ENCODE measurements at places on chromosomes 16 and 17.
A peak's percentile ranks its signal among the peaks of the same experiment; 100 is the strongest.

DNA sequence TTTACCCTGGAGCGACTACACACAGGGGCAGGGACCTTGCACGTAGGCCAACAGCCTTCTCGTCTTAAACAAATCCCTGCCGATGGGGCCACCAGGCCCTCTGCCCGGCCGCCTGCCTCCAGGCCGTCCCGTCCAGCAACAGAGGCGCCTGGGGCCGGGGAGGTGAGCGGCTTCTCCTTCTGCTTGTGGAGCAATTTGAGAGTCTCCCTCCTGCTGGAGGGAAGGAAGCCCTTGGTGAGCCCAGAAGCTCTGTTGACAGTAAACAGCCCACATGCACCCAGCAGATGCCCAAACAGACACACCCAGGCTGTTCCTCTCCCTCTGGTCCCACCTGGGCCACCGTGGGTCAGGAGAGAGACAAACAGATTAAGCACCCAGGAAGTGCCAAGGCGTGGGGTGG lies 8.1 kb downstream of the SLC43A2 start:
- H3K4me1 ChIP-seq, result peaks cover 3% of the 10 kb centered on the region
- H3K27me3 ChIP-seq, result peaks cover 5% of the 10 kb centered on the region
- DNase-seq, result no peak
- H3K4me3 ChIP-seq, result no peak overlapping the region

GRCh38 chr16:5430598-5430997 lies 333.0 kb upstream of the EEF2KMT start:
- DNase-seq, result no peak
- H3K27me3 ChIP-seq, result no peaks in the 10 kb centered on the region
- no peaks in the 10 kb centered on the region for H3K36me3 ChIP-seq
- H3K4me3 ChIP-seq, result no peak overlapping the region

DNA sequence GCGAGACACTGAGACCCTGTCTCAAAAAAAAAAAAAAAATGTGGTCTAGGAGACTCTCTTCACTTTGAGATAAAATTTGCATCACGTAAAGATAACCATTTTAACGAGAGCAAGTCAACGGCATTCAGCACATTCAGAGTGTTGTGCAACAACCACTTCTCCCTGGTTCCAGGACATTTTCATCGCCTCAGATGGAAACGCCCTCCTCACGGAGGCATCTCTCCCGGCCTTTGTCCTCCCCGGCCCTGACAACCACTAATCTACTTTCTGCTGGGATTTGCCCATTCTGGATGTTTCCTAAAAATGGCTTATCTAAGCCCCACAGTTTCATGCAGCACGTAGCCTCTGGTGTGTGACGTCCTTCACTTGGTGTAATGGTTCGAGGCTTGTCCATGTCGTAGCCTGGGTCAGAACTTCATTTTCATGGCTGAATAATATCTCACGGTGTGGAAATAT lies 6.4 kb upstream of the NPRL3 start:
- H3K27me3 ChIP-seq, result peaks cover 23% of the 10 kb centered on the region
- H3K27ac ChIP-seq, result no peak overlapping the region

GRCh38 chr17:7233701-7234082 lies 625 bp downstream of the DVL2 start:
- no peak for DNase-seq
- H3K4me1 ChIP-seq, result peaks cover 52% of the 10 kb centered on the region
- peak overlapping the region; percentile 96 for H3K4me3 ChIP-seq
- H3K27me3 ChIP-seq, result no peaks in the 10 kb centered on the region

GRCh38 chr17:11871773-11872172 lies 125.5 kb downstream of the ZNF18 start:
- DNase-seq, result no peak
- H3K4me3 ChIP-seq, result no peak overlapping the region
- no peaks in the 10 kb centered on the region for H3K27me3 ChIP-seq
- H3K36me3 ChIP-seq, result no peaks in the 10 kb centered on the region

DNA sequence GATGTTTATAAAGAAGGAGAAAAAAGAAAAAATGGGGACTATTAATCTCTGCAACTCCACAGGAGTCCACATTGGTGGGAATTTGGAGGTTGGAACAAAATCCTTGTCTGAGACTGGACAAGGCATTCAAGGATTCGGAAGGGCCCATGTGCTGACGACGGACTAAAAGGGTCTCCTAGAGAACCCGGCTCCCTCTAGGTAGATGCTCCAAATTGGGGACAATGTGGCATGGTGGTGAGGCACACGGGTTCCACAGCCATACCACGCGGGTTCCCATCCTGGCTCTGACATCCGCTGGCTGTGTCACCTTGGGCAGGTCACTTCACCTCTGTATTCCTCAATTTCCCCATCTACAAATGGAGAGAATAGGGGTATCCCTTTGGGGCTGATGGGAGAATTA lies 227.4 kb downstream of the C16orf78 start:
- no peak overlapping the region for H3K4me3 ChIP-seq
- H3K27ac ChIP-seq, result no peak overlapping the region
- no peaks in the 10 kb centered on the region for H3K36me3 ChIP-seq
- no peaks in the 10 kb centered on the region for H3K27me3 ChIP-seq
- no peak for DNase-seq
- H3K4me1 ChIP-seq, result peaks cover 7% of the 10 kb centered on the region

DNA sequence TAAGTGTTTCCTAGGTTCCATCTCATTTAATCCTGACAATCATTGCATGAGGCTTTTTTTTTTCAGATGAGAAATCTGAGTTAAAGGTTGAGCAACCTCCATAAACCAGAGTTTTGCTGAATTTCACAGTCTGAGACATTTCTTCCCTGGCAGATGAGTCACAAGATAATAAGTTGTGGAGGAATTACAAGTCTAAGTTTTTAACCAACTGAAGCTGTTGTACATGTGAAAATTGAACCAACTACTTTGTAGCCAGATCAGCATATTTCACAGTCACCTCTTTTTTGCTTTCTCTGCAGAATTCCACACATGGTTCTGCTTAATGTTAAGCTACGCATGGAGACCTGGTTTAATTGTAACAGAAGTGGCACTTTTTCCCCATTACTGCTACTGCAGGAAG lies 765.6 kb downstream of the CDH11 start:
- no peaks in the 10 kb centered on the region for H3K4me1 ChIP-seq
- no peaks in the 10 kb centered on the region for H3K27me3 ChIP-seq
- no peak overlapping the region for H3K4me3 ChIP-seq
- no peaks in the 10 kb centered on the region for H3K36me3 ChIP-seq
- no peak for DNase-seq

DNA sequence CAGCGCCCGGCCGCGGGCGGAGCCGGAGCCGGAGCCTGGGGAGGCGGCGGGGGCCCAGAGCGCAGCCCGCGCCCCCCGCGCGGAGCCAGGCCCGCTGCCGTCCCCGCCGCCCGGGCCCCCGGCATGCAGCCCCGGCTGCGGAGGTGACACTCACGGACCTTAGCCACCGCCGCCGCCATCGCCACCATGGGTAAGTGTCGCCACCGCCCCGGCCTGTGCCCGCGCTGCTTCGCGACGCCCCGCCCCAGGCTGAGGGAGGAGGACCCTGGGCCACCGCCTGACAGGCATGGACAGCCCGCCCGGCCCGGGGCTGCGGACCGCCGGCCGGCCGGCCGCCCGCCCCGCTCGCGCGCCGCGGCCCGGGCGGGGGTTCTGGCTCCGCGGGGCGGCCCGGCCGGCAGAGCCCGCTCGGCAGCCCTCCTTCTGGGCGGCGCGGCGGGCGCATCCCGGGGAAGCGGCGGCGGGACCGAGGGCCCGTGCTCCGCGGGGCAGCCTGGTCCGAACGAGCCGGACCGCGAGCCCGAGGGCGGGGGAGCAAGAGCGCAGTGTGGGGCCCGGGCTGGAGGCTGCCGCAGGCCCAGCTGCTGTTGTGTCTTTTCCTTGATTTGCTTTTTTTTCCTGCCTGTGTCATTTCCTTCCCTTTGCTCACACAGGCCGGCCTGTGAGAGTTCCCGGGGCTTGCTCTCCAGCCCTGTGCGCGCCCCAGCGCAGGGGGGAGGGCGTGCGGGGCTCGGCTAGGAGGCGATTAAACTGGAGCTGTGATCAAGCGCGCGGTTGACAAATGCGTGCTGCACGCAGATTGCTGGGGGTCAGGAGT lies 565 bp downstream of the MAP3K3 start:
- peak; percentile 59 for DNase-seq
- peak overlapping the region; percentile 95 for H3K27ac ChIP-seq
- H3K4me3 ChIP-seq, result peak overlapping the region; percentile 95
- H3K27me3 ChIP-seq, result no peaks in the 10 kb centered on the region
- H3K36me3 ChIP-seq, result no peaks in the 10 kb centered on the region

DNA sequence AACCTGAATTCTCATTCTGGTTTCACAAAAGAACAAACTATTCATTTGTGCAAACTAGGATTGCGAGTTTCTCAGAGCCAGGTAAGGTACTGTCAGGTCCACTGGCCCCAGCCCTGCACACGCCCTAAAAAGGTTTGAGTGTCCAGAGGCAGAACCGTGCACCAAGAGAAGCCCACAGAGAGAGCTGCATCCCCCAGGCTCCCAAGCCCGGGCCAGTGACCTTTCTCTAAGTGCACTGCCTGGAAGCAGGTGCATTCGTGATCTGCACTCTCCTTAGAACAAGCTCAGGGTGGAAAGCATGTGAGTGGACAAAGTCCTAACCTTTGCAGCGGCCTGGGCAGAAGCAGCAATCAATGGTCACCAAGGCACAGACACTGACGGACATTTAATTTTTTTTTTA lies 26.8 kb downstream of the MEAK7 start:
- DNase-seq, result no peak
- H3K27ac ChIP-seq, result no peak overlapping the region
- no peak overlapping the region for H3K4me3 ChIP-seq
- no peaks in the 10 kb centered on the region for H3K27me3 ChIP-seq
- H3K4me1 ChIP-seq, result peaks cover 5% of the 10 kb centered on the region

GRCh38 chr17:1972487-1973160 lies 52.5 kb downstream of the RTN4RL1 start:
- no peak overlapping the region for H3K4me3 ChIP-seq
- DNase-seq, result no peak
- peaks cover 29% of the 10 kb centered on the region for H3K4me1 ChIP-seq
- H3K27ac ChIP-seq, result no peak overlapping the region
- peaks cover 20% of the 10 kb centered on the region for H3K27me3 ChIP-seq
- H3K36me3 ChIP-seq, result no peaks in the 10 kb centered on the region

- H3K27ac ChIP-seq, result no peak overlapping the region
- peaks cover 21% of the 10 kb centered on the region for H3K4me1 ChIP-seq
- H3K4me3 ChIP-seq, result no peak overlapping the region
- H3K27me3 ChIP-seq, result peaks cover 1% of the 10 kb centered on the region
- H3K36me3 ChIP-seq, result no peaks in the 10 kb centered on the region
Measured at GRCh38 chr17:10127819-10128425, 70.5 kb downstream of the GAS7 start.

- H3K4me3 ChIP-seq, result no peak overlapping the region
- no peaks in the 10 kb centered on the region for H3K4me1 ChIP-seq
- no peak overlapping the region for H3K27ac ChIP-seq
- DNase-seq, result no peak
- no peaks in the 10 kb centered on the region for H3K27me3 ChIP-seq
Measured at GRCh38 chr16:27706156-27706865, 156.4 kb downstream of the KATNIP start.

DNA sequence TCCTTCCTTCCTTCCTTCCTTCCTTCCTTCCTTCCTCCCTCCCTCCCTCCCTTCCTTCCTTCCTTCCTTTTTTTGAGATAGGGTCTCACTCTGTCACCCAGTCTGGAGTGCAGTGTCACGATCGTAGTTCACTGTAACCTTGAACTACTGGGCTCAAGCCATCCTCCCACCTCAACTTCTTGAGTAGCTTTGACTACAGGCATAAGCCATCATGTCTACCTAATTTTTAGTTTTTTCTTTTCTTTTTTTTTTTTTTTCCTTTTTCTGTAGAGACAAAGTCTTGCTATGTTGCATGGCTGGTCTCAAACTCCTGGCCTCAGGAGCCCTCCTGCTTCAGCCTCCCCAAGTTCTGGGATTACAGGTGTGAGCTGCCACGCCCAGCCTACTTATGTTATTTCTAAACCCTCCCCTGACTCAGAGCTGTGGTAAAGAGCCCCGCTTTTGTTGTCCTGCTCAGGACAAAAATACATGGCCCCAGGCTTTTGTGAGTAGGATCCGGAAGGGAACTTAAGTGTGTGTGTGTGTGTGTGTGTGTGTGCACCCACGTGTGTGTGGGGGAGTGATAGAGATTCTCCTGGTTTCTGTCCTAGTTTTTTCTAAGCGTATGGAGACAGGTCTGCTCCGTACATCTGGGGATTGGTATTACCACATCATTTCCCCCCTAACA lies 67.1 kb downstream of the PRKCB start:
- H3K27me3 ChIP-seq, result no peaks in the 10 kb centered on the region
- no peak for DNase-seq
- H3K27ac ChIP-seq, result peak overlapping the region; percentile 31

Data from activated CD4-positive, alpha-beta T cell treated with anti-CD3 and anti-CD28 coated beads, Interleukin-2, amount 10 ng/mL, durations not matched to agents 7 days and 5 days (primary cell).